ENCODE measurements at places on chromosomes 12 and 14.

- no peak for DNase-seq
These were observed 157.8 kb upstream of the NUDT4 start for GRCh38 chr12:93219947-93220346.

DNA sequence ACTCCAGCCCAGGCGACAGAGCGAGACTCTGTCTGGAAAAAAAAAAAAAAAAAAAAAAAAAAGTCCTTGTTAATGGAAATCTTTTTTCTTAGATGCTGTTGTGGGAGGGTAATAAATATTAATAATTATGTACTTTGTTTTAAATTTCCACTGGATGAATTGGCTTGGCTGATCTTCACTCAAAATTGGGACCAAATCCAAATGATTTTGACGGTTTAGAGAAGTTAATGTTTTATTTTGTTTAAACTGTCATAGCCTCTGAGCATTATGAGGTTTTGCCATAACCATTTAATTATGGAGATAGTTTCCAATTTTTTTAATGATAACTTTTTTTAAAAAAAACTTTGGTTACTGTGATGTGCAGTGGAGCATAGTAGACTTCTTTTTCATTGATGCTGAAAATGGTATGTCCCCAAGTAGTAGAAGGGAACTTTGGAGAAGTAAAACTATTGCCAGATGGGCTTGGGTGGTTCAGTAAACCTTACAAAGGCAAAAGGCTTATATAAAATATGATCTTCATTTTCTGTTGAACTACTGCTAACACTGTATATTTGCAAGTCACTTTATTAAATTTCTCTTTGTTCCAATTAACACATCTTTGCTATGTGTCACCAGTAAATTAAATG lies 3.9 kb upstream of the PMCH start:
- no peak for DNase-seq

GRCh38 chr14:89372512-89372883 lies 44.5 kb downstream of the FOXN3 start:
- no peak for DNase-seq

DNA sequence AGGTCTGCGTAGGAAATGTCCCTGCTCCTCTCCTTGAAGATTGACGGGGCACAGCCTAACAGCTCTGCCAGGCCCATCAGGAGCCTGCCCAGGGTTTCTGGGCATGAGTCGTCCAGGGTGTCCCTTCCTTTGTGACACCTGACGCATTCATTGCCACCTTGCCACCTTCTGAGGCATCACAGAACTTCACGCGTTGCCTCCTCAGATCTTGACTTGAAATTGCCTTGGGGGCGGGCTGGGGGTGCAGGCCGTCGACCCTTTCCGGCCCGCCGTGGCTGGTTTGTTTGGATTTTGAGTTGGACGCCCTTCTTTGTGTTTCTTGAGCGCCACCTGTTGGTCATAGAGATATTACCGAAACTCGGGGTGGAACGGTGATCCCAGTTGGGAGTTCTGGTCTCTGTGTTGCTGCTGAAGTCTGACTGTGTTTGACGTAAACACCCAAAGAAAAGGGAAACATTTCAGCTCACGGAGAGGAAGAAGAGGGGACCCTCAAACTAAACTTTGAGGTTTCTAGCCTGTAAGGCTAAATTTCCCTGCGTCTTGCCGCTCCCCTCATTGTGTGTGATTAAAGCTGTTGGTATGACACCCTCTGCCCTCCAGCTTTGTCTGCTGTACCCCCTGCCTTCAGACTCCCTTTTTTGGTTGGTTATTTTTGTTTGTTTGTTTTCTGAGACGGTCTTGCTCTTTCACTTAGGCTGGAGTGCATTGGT lies 44.6 kb downstream of the MLXIP start:
- peak; percentile 67 for DNase-seq

DNA sequence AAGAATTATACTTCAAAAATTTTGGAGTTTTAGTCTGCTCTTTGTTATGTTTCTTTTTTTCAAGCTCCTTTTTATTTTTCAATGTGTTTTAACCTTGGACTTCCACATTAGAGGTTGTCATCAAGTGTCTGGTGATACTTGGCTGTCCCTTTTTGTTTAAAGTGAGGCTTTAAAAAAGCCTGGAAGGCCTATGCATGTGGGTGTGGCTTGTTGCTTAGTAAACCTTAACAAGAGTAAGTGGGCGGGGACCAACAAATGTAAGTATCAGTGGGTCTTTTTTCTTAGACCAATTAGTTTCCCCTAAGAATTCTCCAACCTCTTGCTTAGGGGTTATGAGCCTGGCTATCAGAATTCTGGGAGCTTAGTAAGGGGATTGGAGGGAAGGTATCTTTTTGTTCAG lies 26.4 kb downstream of the HCFC2 start:
- DNase-seq: no peak

- no peak for DNase-seq
These were observed 21.6 kb downstream of the AK7 start for GRCh38 chr14:96413526-96413925.

- no peak for DNase-seq
These were observed 14.4 kb downstream of the KERA start for GRCh38 chr12:91043408-91043807.

GRCh38 chr12:122749569-122750332 lies 2.9 kb upstream of the DENR start:
- DNase-seq: no peak

DNA sequence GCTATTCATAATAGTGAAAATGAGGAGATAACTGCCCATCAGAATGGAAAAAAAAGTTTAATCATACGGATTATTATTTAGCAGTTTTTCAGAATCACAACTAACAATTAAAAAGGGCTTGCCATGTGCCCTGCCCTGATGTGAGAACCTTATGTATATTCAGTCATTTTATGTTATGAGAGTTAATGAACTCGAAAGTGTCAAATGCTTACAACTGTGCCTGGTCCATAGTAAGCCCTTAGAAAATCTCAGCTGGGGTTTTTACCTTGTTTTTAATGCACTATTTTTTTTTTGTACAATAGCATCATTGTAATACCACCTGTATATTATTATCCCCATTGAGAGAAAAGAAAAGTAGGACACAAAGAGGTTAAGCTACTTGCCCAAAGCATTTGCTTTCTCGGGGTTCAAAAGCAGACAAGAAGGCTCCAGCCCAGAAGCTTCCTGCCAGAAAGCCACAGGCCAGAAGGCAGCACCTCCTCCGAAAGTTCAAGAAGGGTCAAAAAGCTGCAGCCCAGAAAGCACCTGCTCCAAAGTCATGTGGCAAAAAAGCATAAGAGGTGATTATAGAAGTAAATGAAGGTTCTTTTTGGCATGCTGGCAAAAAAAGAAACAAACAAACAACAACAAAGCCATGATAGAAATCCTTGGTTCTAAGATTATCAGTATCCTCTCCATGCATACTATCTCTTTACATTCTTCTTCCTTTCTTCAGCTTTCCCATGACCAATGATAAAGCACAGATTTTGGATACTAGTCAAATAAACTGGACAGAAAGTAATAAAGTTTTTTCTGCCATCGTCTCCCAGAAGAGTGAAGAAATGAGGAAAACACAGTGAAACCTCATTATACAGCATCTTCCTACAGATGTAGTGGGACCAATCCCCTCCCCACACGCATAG lies 59.1 kb upstream of the NAP1L1 start:
- DNase-seq: no peak

DNA sequence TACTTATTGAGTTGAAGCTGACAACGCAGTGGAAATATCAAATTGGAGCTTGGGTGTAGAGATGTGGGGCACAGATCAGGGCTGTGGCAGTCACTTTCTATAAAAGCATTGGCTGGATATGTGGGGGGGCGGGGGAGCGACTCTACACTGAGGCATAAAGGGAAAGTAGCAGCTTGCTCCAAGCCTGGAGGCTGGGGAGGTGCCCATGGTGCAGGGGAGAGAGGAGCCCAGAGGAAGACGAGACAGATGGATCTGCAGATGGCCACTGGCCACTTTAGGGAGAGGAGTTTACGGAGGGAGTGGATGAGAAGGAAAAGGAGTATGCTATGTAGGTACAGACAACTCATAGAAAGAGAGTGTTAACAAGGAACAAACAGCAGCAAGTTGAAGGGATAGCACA lies 13.5 kb upstream of the NGB start:
- no peak for DNase-seq

DNA sequence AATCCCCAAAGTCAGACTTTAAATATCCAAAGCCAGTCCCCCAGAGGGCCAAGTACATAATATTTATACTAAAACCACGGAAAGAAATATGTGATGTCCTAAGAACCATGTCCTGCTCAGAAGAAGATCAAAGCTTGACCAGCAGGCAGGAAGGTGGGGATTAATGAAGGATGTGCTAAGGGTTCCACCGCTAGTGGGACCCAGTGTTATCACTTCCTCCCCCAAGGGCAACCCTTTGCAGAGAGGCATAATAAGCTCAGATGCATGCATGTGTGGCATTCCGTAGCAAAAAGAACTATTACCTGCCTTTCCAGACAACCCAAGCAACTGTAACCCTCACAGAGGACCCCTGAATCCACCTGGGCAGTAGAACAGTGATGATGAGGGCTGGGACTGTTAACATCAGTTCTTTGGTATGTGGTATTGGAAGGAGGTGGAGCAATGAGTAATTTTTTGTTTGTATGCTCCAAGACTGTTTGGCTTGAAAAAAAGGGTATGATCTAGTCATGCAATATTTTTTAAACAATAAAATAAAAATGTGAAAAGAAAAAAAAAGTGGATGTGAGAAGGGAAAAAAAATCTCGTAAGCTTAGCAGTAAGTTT lies 71.7 kb upstream of the ETV6 start:
- DNase-seq: no peak

GRCh38 chr14:69171569-69171968 lies 18.6 kb upstream of the DCAF5 start:
- no peak for DNase-seq

- no peak for DNase-seq
These were observed 19.9 kb downstream of the HRK start for GRCh38 chr12:116861320-116861719.

DNA sequence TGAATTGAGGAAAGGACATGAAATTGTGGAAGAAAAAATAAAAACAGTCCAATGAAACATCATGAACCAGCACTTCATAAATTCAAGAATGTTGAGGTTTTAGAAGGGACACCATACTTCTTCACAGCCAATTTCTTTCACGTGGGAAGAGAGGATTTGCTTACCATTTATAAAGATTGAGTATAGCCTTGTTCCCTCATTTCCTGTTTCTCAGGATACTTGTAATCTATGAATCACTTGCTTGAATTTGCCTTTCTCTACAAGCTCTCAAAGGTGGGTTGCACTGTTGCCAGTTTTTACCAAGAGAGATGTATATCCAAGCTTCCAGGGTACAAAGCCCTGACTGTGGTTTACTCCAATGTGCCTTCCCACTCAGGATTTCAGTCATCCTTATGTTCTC lies 116.1 kb downstream of the DUSP6 start:
- DNase-seq: no peak

- DNase-seq: no peak
These were observed 165.1 kb upstream of the LMNTD1 start for GRCh38 chr12:25718081-25718731.

All from central memory CD8-positive, alpha-beta T cell (primary cell).